Activated T-cell treated with anti-CD3 and anti-CD28 coated beads, Interleukin-2, amount 50 U/mL, for 48 hours (primary cell): ENCODE measurements at places on chromosomes 6 and 20.

DNA sequence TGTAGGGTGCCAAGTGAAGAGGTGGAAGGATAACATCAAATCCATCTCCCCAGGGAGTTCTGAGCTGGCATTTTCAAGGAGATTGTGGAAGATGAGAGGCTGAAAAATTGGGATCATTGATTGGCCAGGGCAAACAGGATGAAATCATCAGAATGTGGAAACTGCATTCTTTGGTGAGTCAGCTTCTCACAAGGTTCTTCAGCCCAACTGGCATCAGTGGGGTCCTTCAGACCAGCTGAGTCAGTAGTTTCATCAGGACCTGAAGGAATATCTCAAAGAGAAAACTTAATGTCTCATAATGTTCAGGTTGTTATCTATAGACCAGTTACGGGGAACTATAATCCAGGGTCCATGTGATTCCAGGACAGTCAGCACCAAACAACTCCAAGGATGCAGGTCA is 195.8 kb downstream of the HAO1 start:
- DNase-seq, result no peak

- no peak for DNase-seq
These were observed 133.7 kb upstream of the AGPAT4 start for GRCh38 chr6:161407581-161407980.

GRCh38 chr20:34449674-34450592 is 66.3 kb upstream of the DYNLRB1 start:
- no peak for DNase-seq

GRCh38 chr6:74284284-74284683 is 588.3 kb downstream of the CD109 start:
- no peak for DNase-seq

DNA sequence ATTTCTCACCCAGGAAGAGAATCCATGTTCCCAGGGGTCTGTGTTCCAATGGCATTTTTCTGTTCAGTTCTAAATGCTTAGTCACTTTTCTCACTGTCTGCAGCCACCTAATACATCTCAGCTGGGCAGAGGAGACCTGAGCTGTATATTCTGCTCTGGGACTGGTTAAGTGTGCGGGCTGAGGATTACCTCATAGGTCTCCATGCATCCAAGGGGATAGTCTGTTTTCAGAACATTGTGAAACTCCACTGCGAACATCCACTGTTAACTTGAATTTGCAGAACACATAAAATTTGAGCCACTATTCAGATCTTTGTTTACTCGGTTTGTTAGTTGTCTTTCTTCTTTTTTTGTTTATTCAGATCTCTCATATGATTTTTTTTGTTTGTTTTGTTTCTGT is 947.1 kb downstream of the TFAP2A start:
- DNase-seq, result no peak

- no peak for DNase-seq
These were observed 1.8 kb upstream of the BHLHE23 start for GRCh38 chr20:63008541-63009044.

DNA sequence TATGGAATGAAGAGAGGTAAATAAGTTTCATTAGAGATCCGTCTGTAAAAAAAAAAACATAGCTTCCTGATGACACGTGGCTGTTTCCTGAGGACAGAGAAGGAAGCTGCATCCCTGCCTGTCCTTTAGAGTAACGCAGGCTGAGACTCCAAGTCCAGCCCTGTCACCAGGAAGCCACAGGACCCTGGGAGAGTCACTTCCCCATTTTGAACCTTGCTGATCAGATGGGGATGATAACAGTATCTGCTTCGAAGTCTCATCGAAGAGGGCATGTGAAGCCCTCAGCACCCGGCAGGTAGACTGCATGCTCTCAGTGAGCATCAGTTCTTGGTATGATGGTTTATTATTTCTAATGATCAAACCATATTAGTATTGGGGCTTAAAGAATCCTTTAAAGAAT is 139.1 kb upstream of the KCNG1 start:
- DNase-seq, result no peak

DNA sequence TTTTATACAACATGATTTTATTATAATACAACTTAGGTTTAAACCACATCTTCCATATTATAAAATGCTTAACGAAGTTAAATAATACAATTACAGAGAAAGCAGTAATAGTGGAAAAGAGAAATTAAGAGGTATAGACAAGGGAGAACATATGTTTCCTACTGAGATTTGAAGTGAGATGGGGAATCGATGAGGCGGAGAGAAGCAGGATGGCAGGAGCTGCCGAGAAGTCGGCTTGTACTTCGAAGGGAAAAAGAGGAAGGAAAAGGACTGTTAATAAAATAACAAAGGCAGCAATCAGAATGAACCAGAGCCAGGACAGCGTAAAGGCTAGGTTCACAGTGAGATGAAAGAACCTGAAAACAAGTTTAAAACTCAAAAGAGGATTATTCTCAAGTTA is 15.4 kb downstream of the FBXL4 start:
- no peak for DNase-seq

DNA sequence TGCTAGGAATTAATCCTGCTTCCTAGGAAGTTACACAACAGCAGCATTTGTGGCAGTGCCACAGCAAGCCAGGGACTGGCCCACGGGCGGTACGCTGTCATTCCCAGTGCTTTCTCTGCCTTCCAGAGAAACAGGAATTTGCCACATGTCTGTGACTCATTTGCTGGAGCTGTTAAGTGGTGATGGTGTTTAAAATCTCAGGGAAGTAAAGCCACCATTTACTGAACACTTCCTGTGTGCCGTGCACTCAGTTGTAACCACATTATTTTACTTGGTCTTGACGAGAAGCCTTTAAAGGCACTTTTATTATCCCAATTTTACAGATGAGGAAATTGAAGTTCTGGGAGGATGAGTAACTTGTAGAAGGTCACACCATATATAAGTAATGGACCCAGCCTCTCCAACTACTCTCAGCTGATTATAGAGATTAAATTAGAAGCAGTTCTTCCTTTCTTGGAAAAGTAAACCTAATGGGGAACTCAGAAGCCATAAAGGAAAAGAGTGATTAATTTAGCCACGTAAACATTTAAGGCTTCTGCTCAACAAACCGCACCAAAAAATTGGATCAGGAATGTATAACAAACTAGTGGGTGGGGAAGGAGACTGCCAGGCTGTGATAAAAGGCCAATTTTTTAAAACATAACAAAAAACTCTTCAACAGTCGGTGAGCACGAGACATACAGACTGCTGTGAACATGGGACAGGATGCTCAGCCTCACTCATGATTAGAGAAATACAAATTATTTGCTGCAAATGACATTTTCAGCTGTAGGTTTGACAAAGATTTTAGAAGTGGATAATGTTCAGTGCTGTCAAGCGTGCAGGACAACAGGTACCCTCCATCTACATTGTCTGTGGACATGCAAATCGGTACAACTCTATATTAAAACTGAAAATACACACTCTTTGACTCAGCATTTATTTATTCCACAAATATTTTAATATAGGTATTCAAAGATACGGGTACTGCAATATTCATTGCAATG is 311.2 kb downstream of the NRN1 start:
- no peak for DNase-seq

DNA sequence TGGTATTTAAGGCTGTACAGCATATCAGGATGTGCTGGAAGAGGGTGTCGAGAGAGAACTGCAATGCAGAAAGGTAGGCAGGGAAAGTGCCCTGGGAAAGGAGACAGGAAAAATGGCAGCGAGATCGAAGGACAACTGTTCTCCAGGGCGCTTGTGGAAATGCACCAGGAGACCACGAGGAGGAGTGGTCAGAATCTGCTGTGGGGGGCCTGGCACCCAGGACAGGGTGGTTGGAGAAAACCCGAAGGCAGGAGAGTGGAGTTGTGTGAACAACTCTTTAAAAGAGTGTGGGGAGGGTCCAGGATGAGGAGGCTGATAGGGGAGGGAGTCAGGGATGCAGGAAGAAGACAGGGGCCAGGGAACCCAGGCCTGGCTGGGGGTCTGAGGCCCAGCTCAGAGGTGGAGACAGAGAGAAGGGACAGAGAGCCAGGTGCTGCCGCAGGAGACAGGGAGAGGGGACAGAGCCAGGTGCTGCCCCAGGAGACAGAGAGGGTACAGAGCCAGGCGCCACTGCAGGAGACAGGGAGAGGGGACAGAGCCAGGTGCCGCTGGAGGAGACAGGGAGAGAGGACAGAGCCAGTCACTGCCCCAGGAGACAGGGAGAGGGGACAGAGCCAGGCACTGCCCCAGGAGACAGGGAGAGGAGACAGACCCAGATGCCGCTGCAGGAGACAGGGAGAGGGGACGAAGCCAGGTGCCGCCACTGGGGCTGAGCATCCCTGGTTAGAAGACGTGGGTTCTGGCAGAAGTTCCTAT is 9.3 kb downstream of the SLC22A1 start:
- DNase-seq, result no peak

- no peak for DNase-seq
These were observed 47.2 kb downstream of the CTNNBL1 start for GRCh38 chr20:37741055-37741454.

DNA sequence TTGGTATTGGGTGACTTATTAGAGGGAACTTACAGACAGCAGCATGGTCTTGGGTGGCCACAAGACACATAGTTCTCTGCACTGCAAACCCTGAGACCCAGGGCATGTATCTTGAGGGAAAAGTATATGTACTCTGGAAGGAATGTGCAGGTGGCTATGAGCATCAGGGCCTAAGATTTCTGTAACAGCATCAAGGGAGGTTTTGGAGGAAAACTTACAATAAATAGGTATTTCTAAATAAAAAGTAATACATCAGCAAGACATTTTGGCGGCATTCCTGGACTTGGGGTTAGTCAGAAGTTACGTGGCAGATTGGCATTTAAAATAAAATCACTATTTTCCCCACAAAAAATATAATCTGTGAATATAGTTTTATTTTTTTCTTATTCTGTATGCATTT is 8.0 kb upstream of the STX7 start:
- DNase-seq, result no peak

- DNase-seq, result no peak
These were observed 80.7 kb downstream of the SYTL3 start for GRCh38 chr6:158730541-158730907.

DNA sequence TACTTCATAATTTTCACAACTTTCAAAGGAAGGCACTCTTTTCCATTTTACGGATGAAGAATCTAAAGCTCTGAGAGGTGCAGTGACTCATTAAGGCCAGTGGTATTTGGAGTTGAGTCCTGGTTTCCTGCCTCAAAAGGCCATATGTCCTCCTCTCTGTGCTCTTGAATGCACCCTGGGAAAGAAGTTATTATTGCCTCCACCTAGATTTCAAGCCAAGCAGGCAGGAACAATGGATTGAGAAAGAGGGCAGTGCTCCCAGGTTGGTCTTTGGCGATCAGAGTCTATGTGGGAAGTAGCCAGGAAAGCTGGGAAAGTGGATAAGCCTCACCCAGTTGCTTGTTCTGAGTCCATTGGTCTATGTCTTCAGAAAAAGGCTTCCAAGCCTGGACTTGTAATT is 165.0 kb downstream of the MAFB start:
- DNase-seq, result no peak
